ENCODE measurements at places on chromosomes 6 and 20.
A peak's percentile ranks its signal among the peaks of the same experiment; 100 is the strongest.

DNA sequence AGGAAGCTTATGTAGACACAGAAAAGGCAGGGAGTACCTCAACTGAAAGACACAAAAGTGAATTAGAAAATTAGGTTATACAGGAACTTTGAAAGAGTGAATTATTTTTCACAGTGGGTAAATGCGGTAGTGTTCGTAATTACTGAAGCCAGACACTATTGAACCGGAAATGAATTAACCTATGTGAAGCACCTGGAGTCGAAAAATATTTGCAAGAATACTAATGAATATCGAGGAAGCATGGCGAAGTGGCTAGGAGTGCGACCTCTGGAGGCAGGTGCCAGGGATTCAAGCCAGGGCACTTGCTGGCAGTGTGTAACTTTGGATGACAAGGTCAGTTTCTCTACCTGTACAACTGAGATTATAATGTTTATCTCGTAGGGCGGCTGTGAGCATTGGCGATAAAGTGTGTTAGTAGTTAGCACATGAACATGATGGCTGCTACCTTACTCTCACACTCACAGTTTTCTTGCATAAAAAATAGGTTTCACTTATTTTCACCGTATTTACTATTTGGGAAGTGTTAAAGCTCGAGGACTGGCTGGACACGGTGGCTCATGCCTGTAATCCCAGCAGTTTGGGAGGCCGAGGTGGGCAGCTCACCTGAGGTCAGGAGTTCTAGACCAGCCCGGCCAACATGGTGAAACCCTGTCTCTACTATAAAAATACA, 567 bp upstream of the SLC18B1 start:
- DNase-seq, result peak; percentile 68

- DNase-seq, result no peak
Observed at GRCh38 chr6:16967470-16967817, 134.4 kb upstream of the STMND1 start.

- DNase-seq, result peak; percentile 22
Observed at GRCh38 chr20:10047427-10047826, 12.6 kb downstream of the ANKEF1 start.

DNA sequence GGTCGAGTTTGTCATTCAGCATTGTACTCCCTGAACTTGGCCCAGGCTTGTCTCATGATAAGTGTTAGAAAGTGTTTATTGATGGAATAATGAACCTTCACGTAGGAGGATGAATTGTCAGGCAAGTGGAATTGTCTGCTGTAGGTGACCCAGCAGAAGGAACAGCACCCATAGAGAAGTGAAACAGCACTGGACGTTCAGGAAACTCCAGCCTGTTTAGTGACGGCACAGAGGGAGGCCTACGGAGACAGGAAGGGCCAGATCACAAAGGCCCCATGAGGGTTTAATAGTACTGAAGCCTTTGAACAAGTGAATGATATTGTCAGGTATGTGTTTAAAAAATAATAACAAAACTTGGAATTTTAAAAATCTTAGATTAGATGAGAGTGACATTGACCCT, 2.9 kb downstream of the STX11 start:
- peak; percentile 81 for DNase-seq

GRCh38 chr6:124780623-124781022, 181.6 kb upstream of the RNF217 start:
- DNase-seq, result no peak

DNA sequence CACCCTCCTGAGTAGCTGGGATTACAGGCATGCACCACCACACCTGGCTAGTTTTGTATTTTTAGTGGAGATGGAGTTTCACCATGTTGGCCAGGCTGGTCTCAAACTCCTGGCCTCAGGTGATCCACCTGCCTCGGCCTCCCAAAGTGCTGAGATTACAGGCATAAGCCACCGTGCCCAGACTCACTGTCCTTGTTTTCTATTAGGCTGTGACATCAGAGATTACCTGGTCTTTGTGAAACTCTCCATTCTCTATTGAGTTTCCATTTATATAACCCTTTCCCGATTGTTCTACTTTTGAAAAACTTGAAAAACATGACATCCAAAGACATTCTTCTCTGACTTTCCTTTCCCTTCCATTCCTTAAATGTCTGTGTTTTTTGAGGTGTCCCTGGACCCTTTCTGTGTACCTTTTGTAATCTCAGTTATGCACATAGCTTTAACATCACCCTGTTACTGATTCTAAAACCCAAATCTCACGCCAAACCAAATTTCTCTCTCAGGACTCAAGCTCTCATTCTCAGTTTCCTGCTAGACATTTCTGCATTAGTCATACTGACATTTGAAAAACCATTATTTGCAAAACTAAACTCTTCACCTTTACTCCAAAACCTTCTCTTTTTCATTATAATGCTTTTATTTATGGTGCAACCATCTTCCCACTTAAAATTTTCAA, 137.0 kb downstream of the KHDC1L start:
- no peak for DNase-seq

DNA sequence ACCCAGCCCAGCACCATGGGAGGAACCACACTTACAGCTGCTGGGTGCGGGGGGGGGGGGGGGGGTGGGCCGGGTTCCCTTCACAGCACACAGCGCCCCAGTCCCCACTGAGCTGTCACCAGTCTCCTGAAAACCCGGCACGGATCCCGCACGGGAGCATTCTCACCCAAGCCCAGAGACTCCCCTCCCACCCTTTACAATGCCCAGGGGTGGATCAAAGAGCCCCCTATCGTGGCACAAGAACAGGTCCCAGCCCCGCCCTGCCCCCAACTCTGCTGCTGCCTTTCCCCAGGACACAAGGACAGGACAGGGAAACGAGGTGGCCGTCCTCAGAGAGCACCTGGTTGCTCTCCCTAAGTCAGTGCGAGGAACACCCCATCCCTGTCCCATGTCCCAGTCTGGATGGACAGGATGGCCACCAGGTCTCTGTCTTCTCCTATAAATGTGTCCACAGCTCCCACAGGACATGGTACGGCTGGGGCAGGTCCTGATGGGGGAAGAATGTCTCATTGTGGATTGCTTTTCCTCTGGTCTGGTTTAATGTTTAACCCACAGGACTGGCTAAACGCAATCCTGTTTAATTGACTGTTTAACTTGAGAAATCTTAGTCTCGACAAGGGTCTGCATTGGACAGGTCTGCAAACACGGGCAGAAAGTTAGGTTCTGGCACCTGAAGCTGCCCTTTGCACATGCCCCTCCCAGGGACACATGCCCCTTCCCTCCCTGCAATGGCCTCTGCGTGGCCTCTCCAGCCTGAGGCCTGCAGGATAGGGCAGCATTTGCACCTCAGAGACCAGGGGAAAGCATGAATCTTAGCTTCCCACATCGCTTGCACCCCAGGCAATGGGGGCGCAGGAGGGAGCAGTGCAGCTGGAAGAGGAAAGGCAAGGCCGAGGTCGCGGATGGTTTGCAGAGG, 45.3 kb downstream of the DACT2 start:
- DNase-seq, result no peak

DNA sequence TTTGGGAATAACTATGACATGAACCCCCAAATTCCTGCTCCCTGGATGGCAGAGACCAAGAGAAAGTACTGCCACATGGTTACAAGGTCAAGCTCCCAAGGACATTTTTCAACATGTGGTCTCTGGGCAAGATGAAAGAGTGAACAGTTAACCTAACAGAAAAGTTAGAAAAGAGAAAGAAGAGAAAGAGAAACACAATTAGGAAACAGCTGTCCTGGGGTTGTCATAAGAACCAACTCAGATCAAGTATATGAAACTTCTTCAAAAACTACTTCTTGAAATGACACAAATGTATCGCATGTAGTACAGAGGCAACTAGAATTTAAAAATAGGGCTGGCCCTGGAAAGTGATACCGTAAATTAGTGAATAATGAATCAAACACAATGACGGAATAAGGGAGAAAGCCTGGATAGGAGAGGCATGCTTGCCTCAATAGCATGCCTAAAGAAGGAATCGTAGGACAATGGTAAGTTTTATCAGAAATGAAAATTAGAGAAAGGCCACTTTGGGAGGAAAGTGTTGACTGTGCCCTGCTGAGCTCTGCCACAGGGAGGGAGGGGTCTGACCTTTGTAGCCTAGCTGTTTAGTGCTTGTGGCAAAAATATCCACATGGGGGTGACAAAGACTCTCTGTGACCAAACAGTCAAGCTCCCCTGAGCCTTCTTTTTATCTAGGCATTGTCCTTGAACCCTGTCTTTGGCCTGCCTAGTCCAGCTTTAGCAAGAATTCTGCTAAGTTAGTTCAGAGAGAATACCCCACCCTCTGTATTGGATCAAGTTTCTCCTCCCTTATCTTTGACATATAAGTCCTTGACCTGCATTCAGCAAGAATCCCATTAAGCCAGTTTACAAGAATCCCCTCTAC, 4.3 kb upstream of the DCBLD1 start:
- DNase-seq, result peak; percentile 49

DNA sequence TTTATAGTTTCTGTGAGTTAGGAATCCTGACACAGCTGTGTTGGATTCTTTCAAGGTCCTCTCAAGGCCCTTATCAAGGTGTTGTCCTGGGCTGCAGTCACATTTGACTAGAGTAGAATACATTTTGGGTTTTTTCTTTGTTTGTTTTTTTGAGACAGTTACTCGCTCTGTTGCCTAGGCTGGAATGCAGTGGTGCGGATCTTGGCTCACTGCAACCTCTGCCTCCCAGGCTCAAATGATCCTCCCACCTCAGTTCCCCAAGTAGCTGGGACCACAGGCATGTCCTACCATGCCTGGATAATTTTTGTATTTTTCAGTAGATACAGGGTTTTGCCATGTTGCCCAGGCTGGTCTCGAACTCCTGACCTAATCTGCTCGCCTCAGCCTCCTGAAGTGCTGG, 15.7 kb downstream of the NFYA start:
- DNase-seq, result no peak

DNA sequence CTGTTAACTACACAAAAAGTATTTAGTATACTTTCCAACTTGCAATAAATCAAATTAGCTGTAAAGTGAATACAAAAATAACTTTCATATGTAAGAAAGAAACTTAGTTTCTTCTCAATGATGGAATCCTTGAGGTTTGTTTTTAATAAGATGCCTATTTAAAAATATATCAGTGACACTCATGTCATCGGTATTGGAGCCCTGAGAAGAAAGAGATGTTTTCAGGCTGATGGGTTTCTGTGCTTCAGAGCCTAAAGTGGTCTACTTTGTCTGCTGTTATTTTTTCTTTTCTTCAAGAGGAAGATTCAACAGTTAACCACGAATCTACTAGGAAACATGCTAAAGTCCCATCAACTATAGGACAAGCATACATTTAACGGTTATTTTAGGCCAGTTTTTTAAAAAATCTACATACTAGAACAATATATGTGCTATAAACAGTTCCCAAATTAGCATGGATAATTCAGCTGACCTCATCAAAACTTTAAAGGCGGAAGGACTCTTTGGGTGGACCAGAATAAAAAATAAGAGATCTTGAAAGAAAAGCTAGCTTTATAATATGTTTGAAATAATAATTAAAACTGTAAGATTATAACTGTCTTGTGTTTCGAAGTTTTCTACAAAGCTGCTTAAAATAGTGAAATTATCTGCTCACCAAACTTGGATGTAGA, 147.0 kb upstream of the SAMD5 start:
- DNase-seq, result no peak

DNA sequence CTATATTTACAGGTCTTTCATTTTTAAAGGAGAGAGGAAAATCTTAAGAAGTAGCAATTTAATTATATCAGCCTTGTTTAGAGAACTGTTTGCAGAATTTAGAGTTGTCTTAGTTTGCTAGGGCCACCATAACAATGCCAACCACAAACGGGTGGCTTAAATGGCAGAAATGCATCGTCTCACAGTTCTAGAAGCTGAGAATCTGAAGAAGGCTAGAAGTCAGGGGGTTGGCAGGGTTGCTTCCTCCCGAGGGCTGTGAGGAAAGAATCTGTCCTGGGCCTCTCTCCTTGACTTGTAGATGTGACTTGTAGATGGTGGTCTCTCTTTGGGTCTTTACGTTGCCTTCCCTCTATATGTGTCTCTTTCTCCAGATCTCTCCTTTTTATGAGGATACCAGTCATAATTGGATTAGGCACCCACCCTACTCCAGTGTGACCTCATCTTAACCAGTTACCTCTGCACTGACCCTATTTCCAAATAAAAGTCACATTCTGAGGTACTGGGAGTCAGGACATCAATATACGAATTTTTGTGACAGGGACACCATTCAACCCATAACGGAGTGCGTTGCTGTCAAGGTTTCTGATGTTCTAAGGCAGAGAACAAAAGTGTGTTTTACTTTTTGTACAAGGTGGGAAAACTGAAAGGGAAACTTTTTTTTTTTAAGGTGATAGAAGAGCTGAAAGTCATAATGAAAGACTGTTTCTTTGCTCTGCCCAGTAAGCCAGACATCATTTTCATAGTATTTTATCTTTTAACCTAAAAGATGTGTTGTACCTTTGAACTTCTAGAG, 84.4 kb downstream of the SAMD3 start:
- no peak for DNase-seq
